ENCODE measurements at places on chromosomes 5 and 9.

- no peak for DNase-seq
These were observed 273.2 kb downstream of the ENC1 start for GRCh38 chr5:74367241-74367733.

DNA sequence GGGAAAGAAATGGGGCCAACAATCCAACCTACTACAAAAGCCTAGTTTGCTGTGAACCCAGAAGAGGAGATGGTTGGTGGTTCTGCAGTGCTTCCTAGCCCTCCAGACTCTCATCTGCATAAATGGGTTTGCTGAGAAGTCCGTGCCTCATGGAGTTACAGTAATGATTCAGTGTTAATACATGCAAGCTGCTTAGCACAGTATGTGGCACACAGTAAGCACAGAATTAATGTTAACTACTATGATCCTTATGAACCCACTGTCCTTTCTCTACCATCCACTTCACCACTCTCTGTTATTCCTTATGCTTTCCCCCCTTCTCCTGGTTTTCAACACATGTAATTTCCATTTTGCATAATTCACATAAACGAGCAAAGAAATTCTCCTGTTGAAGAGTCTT lies 100.0 kb downstream of the ACTBL2 start:
- DNase-seq = no peak

GRCh38 chr5:116144103-116144502 lies 59.3 kb downstream of the COMMD10 start:
- DNase-seq = no peak

DNA sequence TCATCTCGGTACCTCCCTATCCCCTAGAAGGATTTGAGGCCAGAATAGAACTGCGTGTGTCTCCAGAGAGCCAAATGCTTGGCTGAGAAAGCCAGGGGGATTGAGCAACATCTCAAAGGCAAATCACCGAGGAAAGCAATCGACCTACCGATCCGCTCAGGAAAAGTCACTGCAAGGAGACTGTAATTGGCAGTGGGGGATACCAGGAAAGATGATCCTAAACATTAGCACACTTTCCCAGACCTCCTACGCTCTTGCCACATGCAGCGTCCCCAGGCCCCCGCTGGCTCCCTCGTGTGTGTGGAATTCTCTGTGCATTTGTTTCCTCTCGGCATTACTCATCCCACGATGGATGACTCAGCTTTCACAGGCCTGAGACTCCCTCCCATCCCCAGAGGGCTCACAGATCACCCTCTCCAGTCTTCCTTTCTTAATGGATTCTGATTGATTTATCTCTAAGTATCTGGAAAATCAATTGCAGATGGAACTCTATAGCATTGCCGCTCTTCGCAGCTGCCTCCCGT lies 82.2 kb upstream of the ICE1 start:
- no peak for DNase-seq

DNA sequence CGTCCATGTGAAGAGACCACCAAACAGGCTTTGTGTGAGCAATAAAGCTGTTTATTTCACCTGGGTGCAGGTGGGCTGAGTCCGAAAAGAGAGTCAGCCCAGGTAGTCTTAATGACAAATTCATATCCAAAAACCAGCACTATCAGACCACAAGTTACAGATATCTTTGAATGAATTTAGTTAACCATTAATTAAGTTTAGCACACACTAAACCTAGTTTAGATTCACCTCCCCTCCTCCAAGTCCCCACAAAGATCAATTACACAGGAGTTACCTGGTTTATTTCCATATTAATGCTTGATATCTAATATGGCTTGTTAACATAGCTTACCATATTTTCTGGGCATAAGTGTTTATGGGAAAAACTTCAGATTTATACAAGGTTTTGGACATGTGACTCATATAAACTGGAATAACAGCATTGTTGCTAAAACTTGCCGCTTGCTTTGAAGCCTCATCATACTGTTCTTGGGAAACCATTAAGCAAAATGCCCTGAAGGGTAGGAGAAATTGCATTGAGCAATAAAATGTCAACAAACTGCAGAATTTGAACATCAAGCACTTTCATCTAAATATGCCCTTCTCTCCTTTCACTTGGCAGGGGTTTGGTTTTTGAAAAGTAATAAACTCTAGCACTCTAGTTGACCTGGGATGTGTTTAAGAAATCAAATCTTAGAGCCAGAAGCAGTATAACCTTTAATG lies 166.9 kb downstream of the SNCAIP start:
- DNase-seq = no peak

- DNase-seq = no peak
These were observed 82.0 kb upstream of the PRLR start for GRCh38 chr5:35312267-35312666.

DNA sequence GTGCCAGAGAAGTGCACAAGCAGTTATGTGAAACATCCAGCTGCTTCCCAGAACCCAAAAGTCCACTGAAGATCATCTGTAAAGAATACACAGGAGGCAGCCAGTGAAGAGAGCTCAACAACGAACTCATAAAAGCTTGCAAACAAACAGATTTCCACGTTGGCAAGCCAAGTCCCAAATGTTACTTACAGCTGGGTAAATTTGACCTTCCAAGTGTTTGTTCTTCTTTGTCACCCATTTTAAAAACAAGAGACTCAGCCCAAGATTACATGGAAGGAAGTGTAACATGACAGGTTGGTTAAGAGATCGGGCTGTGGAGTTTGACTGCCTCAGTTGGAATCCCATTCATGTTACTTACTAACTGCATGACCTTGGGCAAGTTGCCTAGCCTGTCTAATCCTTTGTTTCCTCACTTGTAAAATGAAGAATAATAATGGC lies 174.9 kb upstream of the PAPPA start:
- DNase-seq = no peak

- DNase-seq = no peak
These were observed 58.3 kb upstream of the ERCC6L2 start for GRCh38 chr9:95817205-95817604.

DNA sequence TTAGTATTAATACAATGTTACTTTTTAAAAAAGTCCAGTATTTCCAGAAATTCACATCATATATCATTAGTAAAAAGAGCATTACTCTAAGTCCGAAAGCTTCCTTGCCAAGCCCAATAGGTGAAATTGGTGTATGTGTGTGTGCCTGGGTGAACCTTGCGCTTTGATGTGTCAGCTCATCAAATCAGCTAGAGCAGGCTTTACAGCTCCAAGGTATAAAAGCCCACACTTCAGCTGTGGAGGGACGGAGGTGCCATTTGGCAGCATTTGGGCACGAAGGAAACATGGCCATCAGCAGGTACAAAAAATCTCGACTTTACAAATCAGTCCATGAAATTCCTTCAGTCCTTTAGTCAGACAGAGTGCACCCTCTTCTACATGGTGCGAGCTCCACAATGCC lies 76.5 kb upstream of the IL7R start:
- no peak for DNase-seq

- no peak for DNase-seq
These were observed 4.4 kb upstream of the TENT4A start for GRCh38 chr5:6708814-6709213.

DNA sequence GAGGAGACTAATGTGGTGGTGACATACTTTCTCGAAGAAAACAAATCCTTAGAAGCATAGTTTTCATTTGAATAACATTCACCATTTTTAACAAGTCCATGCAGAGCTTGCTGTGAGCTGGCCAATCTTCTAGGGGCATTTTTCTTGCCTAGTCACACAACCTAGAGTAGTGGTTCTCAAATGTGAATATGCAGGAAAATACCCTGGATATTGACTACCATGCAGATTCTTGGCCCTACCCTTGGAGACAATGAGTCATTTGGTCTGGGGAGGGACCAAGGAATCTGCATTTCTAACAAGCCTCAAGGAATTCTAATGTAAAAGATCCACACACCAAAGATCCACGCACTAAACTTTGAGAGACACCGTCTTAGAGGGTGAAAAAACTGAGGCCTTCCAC lies 23.5 kb downstream of the GDNF start:
- no peak for DNase-seq

DNA sequence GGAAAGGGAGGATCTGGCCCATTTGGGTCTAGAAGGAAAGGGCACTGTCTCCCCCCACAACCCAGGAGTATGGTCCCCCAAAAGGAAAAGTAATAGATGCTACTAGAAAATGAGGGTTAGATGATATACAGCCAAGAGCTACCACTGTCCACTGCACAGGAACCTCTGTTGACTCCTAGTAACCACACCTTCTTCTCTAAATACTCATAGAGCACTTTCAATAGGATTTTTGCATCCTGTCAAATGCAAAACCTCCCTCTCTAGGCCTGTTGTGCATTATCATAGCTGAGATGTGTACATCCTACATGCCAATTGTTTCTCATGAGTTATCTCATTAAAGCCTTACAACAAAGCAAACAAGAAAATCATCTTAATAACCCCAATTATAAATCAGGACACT lies 66.8 kb downstream of the THBS4 start:
- no peak for DNase-seq

- DNase-seq = no peak
These were observed 75.9 kb upstream of the SLC25A51 start for GRCh38 chr9:37979844-37980243.

DNA sequence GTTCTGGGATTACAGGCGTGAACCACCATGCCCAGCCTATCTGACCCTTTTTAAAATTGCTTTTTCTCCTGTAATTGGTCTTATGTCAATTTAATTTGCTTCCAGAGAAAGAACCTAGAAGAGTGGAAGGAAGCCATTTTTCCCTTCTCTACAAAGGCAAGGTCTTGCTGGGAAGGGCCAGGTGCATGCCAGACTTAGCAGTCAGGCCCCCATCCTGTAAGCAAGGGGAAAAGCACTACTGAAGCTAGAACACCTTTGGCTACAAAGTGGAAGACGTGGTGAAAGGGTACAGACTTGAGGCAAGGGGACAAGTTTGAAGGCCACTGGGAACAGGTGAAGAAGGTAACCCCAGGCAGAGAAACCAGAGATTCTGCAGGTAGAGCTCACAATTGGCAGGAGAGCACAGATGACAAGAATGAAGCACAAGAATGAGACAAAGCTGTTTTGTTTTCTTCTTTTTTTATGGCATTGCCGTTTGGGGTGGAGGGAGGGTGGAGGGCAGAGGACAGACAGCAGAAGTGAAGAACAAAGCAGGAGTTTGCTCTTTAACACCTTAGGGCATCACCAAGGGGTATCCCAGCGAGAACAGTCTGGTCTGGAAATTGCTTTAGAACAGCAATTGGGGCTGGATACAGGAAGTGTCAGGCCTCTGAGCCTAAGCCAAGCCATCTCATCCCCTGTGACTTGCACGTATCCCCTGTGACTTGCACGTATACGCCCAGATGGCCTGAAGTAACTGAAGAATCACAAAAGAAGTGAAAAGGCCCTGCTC lies 72.9 kb downstream of the SERINC5 start:
- no peak for DNase-seq

DNA sequence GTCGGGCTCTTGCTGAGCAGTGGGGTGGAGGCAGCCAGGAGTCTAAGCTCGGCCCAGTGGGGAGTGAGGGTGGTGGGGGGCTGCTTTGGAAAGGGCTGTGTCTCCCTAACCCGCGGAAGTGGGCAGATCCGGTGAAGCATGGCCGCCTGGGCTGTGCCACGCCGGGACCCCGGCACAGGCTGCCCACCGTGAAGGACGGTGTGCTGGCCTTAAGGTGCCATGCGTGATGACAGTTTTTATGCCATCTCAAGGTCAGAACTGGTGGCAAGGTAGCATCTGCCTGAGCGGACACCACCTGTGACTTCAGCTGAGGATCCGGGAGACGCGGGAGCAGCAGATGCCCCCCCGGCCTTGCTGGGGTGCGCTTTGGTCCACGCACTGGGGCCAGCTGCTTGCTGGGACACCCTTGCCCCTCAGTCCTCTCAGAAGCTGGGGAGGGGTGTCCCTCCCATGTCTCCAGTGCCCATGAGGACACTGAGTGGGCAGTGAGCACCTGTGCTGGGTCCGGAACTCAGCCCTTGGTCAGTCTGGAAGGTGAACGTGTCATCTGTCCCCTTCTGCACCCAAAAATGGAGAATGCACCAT lies 53.9 kb downstream of the AHRR start:
- DNase-seq = no peak

DNA sequence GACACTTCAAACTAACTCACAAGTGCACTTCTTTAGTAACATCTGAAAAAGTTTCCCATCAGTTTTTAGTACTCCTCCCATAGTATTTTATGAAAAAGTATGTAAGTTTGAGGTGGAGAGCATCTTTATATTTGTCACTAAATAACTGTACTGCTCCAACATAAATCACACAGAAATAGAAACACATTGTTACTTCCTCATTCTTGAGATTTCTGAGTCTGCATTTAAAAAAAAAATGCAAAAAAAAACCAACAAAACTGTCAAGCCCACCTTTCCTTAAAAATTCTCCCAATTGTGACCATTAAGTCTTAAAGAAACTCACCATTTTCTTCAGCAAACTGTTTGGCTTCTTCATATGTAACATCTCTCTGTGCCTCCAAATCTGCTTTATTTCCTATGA lies 18.7 kb downstream of the RAB14 start:
- DNase-seq = no peak

GRCh38 chr9:127256324-127256723 lies 8.2 kb upstream of the GARNL3 start:
- DNase-seq = no peak

- no peak for DNase-seq
These were observed 72.5 kb downstream of the MACROH2A1 start for GRCh38 chr5:135326296-135327254.

GRCh38 chr5:154811653-154812465 lies 38.5 kb downstream of the FAXDC2 start:
- peak; percentile 10 for DNase-seq

GRCh38 chr9:134010310-134011173 lies 14.7 kb upstream of the BRD3OS start:
- DNase-seq = no peak

DNA sequence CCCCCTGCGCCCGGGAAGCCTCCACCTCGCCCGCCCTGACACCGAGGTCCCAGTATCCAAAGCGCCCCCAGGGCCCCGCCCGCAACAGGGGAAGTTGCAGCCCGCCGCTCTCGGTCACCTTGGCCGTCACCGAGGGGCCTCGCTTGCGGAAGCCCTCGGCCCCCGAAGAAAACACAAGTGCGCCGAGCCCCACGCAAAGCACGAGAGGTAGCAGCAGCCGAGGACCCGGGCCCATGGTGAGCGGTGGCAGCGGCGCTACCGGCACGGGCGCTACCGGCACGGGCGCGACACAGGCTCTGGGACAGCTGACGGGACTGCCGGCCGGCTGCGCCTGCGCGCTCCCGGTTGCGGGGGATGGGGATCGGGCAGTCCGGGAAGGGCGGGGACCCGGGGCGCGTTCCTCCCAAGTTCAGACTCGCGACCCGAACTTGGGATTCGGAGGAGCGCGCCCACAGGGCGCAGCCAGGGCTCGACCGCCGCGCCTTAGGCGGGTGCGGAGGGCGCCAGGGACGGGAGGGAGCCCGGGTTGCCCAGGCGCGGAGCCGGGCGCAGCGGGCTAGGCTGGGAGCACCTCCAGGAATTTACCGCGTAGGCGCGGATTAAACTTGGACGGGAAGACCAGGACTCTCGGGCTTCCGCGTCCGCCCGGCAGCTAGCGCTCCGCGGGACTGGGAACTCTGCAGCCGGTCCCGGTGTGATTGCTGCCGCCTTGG lies at the start of gene PPIC:
Gene PPIC, minus strand, starts transcription at position 335 of the 713 bp plus-strand sequence. Its CDS starts 100 bp downstream, at position 235.
- DNase-seq = peak; percentile 21

GRCh38 chr9:121510766-121511550 lies 11.3 kb upstream of the GGTA1 start:
- DNase-seq = no peak

Measured in NCI-H1436 (cell line).